Testis (tissue), 5 donors: ENCODE measurements at places on chromosomes 7 and 10.
A peak's percentile ranks its signal among the peaks of the same experiment; 100 is the strongest.

DNA sequence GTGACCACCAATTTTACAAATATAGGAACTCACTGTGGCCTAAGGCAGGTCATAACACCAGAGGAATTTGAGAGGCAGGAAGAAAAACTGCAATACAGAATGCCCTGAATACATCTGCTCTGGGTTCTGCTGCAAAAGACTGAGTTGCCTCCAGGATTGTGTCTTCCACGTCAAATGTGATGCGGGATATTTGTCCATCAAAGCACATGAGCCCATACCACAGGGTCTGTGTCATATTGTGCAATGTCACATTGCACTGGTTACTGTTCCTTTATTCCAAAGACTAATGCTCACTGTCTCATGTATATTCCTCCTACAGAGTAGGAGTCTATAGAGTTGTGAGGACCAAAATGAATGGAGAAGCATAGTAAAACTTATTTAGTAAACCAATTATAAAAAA, 58.6 kb upstream of the ABCB4 start:
- no peaks in the 10 kb centered on the region for H3K36me3 ChIP-seq
- H3K4me3 ChIP-seq: no peak overlapping the region
- H3K27ac ChIP-seq: no peak overlapping the region
- H3K4me1 ChIP-seq: no peaks in the 10 kb centered on the region
- DNase-seq: no peak

DNA sequence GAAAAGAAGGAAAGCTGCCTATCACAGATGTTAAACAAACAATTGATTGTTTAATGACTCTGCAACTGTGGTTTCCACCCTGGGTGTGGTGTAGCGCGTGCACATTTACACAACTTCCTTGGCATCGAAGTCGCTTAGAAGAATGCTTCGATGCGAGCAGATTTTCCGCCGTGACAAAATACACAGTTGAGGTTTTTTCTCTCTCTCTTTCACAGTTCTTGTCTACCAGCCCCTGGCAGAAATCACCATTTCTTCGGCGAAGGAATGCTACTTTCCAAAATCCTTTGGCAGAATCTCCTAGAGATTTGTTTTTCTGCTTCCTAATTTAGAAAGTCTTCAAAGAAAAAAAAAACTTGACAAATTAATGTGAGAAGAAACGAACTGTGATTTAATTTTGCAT, 70.7 kb upstream of the C1QL3 start:
- DNase-seq: no peak
- no peaks in the 10 kb centered on the region for H3K27me3 ChIP-seq
- no peaks in the 10 kb centered on the region for H3K36me3 ChIP-seq
- H3K27ac ChIP-seq: no peak overlapping the region
- H3K4me3 ChIP-seq: no peak overlapping the region

DNA sequence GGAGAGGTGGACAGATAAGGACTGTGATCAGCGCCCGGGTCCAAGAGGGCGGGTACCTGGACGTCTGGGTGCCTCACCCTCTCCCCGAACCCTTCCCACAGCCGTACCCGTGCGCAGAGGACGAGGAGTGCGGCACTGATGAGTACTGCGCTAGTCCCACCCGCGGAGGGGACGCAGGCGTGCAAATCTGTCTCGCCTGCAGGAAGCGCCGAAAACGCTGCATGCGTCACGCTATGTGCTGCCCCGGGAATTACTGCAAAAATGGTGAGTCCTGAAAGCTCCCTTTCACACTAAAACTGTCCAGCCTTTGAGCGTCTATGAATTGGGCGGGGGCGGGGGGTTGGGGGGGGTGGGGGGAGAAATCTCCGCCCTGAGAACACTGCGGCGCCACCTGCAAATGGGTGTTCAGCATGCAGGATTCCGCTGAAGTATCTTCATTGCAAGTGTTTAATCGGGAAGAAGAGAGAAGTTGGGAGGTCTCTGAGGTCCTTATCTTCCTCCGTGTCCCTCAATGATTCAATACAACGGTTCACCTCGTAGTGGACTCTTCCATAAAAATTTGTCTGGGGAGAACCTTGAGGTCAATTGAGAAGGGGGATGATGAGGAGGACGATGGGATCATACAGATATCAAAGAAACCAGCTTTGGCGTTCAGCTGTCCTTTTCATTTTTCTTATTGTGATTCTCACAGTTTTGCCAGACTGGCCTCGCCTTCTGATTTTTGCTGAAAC, 906 bp downstream of the DKK1 start:
- H3K4me3 ChIP-seq: peak overlapping the region; percentile 57
- no peaks in the 10 kb centered on the region for H3K36me3 ChIP-seq
- H3K4me1 ChIP-seq: peaks cover 10% of the 10 kb centered on the region

- H3K36me3 ChIP-seq: no peaks in the 10 kb centered on the region
- no peaks in the 10 kb centered on the region for H3K27me3 ChIP-seq
- no peak for DNase-seq
- no peaks in the 10 kb centered on the region for H3K4me1 ChIP-seq
- no peak overlapping the region for H3K27ac ChIP-seq
- no peak overlapping the region for H3K4me3 ChIP-seq
Measured at GRCh38 chr7:11434366-11434765, 397.6 kb downstream of the THSD7A start.

DNA sequence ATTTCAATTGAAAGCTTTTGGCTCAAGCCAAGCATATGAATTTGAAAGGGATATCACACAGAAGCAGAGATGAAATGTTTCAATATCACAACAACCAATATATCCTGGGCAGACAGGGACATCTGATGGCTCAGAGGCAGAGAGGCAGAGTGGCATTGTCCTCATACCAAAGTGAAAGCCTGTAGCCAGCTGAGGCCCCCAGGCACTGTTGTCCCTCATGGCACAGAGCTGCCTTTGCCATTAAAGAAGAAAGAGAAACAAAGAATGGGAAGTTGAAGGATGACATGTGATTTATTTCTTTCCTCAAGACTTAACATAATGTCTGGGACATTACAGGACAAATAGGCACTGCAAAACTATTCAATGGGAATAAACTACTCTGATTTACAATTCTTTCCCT, 504.3 kb upstream of the PCDH15 start:
- H3K27ac ChIP-seq: no peak overlapping the region
- H3K4me3 ChIP-seq: no peak overlapping the region
- no peaks in the 10 kb centered on the region for H3K36me3 ChIP-seq
- no peaks in the 10 kb centered on the region for H3K4me1 ChIP-seq
- H3K27me3 ChIP-seq: no peaks in the 10 kb centered on the region

GRCh38 chr10:78727728-78728127, 341.0 kb upstream of the ZMIZ1 start:
- no peaks in the 10 kb centered on the region for H3K4me1 ChIP-seq
- H3K27me3 ChIP-seq: no peaks in the 10 kb centered on the region
- DNase-seq: no peak

DNA sequence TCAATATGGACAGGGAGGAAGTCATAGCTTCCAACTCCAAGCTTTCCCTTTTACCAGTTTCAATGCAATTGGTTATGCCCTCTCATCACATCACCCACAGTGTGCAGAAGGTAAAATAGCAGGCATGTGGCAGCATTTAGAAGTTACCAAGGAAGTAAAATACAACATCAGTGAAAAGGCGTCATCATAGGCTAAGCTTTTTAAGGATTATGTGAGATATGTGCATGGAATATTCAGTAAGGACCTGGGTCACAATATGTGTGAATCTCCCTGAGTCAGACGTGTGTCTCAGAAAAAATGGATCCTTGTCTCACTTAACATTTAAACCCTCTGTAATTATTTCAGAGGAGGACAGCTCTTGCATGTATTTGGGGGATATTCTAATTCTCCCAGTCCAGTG, 522.8 kb upstream of the POM121L12 start:
- no peak overlapping the region for H3K4me3 ChIP-seq
- no peak overlapping the region for H3K27ac ChIP-seq
- no peak for DNase-seq
- no peaks in the 10 kb centered on the region for H3K4me1 ChIP-seq
- H3K36me3 ChIP-seq: no peaks in the 10 kb centered on the region
